ENCODE measurements at places on chromosomes 4 and X.

DNA sequence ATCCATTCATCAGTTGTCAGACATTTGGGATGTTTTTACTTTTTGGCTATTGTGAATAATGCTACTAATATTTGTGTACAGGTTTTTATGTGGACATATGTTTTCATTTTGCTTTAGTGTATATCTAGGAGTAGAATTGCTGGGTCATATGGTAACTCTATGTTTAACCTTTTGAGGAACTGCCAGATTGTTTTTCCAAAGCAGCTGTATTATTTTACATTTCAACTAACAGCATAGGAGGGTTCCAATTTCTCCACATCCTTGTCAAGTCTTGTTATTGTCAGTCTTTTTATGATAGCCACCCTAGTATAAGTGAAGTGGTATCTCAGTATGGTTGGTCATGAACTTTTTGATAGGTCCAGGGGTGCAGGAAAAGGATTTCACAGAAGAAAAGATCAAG is 114.5 kb upstream of the FAM9C start:
- no peak for DNase-seq

DNA sequence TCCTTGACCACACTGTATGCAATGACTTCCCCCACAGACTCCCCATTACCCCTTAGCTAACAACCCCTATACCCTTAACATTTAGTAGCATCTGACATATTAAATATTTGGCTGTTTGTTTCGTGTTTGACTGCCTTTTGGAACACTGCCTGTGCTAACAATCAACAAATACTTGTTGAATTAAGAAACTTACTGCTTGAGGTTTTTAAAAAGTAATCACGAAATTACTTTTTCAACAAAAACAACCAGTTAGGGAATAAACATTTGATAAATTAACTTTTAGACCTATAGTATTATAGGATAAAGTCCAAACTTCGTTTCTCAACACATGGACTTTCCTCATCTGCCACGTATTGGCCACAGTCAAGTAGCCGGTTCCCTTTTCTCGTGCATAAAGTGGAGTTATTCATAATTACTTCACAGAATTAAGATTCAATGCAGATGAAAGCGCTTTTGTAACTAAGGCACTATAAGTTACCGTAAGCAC is 555 bp upstream of the ELMOD2 start:
- no peak for DNase-seq

DNA sequence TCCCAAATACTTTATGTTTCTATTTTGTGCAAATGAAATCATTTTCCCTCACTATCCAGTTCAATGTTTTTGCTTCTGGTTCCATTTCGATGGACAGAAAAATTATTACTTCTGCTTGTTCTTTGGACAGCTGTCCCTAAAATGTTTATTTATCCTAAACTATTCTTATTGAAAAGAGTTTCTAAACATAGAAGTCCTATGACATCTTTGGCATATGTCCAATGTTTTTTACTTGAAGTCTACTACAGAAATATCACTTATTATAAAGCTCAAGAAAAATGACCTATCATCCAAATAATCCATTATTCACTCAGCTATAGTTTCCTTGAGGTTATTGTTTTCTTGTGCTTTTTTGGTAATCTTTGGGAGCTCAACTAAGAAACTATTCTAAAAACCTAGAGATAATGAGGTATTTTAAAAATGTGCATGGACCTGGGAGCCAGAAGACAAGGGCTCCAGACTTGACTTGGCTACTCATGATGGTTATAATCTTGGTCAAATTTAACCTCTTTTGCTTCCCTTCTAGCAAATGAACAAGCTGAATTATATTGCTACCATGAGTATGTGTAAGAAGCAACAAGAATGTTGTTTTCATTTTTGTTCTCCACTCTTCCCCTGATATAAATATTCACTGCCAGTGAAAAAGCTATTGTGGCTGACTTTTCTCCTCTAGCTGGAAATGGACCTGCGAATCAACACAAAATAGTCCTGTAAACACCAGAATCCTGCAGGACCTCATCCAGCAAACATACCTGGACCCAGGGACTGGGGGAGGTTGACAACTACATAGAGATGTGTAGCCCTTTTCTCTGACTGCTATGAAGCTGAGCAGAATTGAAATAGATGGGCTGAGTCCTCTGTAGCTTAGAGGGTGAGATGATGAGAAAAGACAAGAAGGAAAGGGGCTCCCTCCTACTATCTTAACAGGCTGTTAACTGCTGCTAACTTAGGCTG is 137.4 kb downstream of the FRYL start:
- no peak for DNase-seq

DNA sequence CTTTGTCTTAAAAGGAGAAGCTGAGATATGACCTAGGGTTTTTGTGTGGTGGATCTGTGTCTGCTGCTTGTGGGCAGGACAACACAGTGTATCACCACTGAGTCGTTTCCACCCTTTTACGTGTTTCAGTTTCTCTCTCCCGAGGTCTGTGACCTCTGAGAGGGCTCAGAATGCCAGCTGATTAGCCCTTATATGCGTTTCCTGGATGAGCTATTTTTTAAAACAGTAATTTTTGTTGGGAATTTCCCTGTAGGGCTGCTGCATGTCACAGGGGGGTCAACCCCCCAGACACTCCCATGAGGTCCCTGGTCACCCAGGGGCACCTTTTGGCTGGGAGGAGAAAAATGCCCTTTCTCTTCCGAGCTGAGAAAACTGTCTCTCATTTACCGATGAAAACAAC is 170.4 kb upstream of the CASK start:
- DNase-seq = no peak

DNA sequence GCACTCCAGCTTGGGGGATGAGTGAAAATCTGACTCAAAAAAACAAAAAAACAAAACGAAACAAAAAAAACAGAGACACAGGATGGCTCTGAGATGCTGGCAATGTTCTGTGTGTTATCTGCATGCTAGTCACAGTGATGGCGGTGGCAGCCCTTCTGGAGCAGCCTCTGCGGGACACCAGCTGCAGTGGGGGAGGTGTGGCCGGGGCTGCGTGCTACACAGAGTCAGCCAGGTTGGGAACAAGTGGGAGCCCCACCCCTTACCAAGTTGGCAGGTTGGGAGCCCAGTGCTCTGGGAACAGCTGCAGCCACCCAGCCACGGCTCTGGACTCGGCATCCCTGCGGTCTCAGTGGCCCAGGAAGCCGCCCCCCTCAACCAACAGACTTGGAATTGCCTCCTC is 206.5 kb upstream of the ZFP42 start:
- no peak for DNase-seq

GRCh38 chr4:128566693-128567092 is 242.8 kb upstream of the JADE1 start:
- DNase-seq = no peak

GRCh38 chrX:74232859-74233258 is 71.1 kb upstream of the ZCCHC13 start:
- no peak for DNase-seq

All from muscle of arm (tissue), 14 donors.